ENCODE measurements at places on chromosomes 1 and 21.
A peak's percentile ranks its signal among the peaks of the same experiment; 100 is the strongest.

GRCh38 chr1:29134695-29135028 is 11.0 kb upstream of the TMEM200B start:
- DNase-seq = no peak

DNA sequence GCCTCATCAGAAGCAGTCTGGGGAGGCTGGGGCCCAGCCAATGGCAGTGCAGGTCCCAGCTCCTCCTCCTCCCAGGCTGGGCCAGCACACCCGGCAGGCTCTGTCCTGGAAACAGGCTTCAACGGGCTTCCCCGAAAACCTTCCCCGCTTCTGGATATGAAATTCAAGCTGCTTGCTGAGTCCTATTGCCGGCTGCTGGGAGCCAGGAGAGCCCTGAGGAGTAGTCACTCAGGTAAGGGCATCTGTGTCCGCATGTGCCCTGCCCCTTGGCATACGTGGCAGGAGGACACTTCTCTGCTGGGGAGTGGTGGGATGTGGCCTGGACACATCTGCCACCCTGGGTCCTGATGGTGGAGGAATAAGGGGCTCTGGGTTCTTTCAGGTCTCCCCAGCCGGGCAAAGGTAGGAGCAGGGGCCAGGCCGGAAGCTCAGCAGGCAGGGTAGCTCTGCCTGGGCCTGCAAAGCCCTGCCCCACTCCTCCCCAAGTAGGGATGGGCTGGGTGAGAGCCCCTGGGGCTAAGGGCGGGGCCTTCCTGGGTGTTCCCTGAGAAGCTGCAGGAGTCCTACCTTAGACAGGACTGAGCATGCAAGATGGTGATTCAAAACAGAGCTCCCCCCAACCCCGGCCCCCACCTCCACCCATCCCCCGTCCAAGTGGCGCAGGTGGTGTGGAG is at the start of gene GJB5:
GJB5 (plus strand) TSS at position 84 of the 674 bp plus-strand sequence. CDS start 2,284 bp downstream, outside the sequence.
- DNase-seq = no peak

GRCh38 chr1:59766227-59766855 is 48.4 kb upstream of the HOOK1 start:
- no peak for DNase-seq

GRCh38 chr1:48109390-48110013 is 112.3 kb upstream of the TRABD2B start:
- peak; percentile 10 for DNase-seq

DNA sequence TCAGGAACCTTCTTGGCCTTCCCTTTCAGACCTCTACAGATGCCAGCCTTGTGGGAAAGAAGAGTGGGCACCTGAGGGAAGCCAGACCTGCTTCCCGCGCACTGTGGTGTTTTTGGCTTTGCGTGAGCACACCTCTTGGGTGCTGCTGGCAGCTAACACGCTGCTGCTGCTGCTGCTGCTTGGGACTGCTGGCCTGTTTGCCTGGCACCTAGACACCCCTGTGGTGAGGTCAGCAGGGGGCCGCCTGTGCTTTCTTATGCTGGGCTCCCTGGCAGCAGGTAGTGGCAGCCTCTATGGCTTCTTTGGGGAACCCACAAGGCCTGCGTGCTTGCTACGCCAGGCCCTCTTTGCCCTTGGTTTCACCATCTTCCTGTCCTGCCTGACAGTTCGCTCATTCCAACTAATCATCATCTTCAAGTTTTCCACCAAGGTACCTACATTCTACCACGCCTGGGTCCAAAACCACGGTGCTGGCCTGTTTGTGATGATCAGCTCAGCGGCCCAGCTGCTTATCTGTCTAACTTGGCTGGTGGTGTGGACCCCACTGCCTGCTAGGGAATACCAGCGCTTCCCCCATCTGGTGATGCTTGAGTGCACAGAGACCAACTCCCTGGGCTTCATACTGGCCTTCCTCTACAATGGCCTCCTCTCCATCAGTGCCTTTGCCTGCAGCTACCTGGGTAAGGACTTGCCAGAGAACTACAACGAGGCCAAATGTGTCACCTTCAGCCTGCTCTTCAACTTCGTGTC is 995 bp upstream of the ZBTB48 start:
- no peak for DNase-seq

DNA sequence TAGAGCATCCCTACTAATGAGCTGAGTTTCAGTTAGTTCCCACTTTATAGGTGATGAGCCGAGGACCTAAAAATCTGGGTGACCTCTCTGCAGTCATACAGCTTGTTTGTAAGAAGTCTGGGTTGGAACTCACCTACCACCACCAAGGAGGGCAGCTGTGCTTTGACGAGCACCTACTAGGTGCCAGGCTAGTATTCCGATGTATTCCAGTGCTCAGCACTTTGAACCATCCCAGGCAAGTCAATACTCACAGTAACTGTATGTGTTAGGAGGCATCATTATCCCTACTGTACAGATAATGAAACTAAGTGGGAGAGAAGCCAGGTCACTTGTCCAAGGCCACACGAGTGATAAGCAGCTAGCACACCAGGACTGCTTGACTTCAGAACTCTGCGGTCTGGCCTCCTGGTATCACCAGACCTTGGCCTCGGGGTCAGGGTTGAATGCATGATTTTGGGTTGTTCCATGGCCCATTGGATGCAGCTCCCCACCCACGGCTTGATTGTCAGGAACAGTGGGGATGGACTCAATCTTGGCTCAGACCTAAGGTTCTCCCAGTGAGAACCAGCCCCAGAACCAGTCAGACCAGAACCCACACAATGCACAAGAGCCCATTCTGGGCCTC is 20.7 kb downstream of the ECE1 start:
- DNase-seq = no peak

- no peak for DNase-seq
Measured at GRCh38 chr1:90505806-90506205, 211.3 kb downstream of the BARHL2 start.

- DNase-seq = no peak
Measured at GRCh38 chr1:79726321-79726720, 719.8 kb upstream of the ADGRL4 start.

DNA sequence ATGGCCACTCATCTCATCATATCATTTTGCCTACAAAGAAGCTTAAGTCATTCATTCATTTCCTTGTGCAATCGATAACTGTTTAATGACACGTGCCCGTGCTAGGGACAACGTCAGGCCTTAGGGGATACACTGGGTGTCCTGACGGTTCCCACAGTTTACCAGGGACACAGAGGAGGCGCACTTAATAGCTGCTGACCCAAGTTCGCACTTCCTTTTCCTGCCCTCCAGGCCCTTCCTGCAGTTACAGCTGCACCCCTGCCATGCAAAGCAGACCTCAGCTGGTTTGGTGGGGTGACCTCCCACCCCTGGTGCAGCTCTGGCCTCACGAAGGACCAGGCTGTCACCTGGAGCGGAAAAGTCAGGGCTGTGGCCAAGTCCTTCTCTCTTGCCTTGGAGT is 4.2 kb downstream of the SPATA21 start:
- DNase-seq = no peak

DNA sequence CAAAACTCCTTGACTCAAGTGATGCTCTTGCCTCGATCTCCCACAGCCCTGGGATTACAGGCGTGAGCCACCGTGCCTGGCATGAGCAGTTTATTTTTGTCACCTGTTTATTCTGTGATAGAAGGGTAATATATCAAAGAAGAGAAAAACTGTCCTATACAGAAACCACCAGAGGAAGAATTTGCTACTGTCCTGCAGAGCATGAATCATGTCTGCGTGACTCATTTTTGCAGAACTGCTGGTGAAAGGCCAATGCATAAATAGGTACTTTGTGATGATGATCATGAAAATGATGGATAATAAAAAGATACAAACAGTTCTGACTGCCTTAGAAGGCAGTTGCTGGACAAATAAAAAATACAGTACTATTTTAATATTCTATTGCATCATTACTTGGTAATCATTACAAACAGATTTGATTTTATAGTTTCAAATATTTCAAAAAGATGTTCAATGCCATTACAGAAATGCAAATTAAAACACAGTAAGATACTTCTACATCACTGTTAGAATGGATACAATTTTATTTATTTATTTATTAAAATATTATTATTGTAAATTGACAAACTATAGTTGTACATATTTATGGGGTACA is 26.5 kb downstream of the RIPPLY3 start:
- DNase-seq = no peak

DNA sequence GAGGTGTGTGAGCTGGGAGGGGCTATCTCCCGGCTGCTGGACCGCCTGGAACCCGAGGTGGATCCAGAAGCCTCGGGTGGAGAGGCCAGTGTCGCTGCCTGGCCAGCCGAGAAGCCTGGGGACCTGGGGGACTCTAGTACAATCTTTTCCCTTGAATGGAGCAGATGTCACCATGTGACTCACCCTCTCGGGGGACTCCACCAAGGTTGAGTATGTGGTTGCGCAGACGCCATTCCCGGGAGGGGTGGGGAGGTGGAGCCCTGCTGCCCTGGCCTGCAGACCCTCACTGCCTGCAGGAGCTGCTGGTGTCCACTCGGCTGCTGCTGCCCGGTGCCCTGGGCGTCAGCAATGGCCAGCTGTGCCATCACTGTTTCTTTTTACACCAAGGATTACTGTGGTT is 40.3 kb downstream of the TP73 start:
- peak; percentile 67 for DNase-seq

DNA sequence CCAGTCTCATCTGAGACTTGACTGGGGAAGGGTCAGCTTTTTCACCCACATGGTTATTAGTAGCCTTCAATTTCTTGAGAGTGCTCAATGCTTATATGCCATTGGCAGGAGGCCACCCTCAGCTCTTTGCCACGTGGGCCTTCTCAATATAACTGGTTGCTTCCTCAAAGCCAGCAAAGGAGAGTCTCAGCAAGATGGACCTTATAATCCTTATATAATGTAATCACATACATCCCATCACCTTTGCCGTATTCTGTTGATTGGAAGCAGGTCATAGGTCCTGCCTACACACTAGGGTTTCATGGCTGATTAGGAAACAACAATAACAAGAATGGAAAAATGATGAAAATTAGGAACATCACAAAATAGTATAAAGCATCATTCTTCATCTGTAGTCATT is 22.9 kb downstream of the TSEN15 start:
- DNase-seq = no peak

DNA sequence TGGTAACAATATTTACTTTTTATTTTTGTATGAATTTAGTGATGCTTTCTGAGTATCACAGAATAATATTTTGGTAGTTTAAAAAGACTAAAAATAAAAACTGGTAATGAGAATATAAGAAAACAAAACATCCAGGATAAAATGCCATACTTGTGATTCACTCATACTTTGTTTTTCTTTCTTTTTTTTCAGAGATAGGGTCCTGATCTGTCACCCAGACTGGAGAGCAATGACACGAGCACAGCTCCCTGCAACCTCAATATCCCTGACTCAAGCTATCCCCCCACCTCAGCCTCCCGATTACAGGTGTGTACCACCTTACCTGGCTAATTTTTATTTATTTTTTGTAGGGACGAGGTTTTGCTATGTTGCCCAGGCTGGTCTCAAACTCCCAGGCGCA is 64.2 kb upstream of the ADAM30 start:
- no peak for DNase-seq

DNA sequence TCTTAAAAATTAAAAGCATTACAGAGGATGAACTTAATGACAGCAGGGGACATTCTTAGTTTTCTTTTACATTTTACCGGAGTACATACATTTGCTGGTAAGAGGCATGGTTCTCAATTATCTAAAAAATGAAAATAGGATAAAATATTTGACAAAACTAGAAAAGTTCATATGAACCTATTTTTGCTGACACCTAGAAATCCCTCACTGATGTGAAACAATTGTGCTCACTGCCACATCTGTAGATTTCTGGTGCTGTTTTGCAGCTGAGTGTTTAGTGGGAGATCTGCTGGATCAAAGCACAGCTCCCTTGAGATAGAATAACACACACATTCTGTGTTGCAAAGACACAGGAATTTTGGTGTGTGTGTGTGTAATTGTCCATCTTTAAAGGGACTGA is 392.9 kb upstream of the B3GALT2 start:
- DNase-seq = no peak

GRCh38 chr1:64845831-64846425 is 101.1 kb downstream of the RAVER2 start:
- DNase-seq = no peak

GRCh38 chr1:53860967-53861411 is 22.9 kb upstream of the NDC1 start:
- DNase-seq = peak; percentile 32

GRCh38 chr1:150484431-150484830 is 2.8 kb upstream of the TARS2 start:
- DNase-seq = no peak

GRCh38 chr21:37688952-37689659 is 227.2 kb downstream of the KCNJ6 start:
- DNase-seq = no peak

GRCh38 chr1:53203466-53203865 is 6.8 kb downstream of the CPT2 start:
- DNase-seq = no peak

DNA sequence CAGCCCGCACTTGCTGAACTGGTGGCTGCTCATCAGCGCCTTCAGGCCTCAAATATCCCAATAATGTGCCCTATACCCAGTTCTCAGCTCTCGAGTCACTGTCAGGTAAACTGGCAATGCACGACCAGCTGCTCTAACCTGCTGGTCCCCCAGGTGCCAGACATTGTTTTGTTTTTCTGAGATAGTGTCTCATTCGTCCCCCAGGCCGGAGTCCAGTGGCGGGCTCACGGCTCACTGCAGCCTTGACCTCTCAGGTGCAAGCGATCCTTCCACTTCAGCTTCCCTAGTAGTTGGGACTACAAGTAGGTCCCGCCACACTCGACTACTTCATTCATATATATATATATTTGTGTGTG is 1.0 kb upstream of the NADK start:
- DNase-seq = no peak

DNA sequence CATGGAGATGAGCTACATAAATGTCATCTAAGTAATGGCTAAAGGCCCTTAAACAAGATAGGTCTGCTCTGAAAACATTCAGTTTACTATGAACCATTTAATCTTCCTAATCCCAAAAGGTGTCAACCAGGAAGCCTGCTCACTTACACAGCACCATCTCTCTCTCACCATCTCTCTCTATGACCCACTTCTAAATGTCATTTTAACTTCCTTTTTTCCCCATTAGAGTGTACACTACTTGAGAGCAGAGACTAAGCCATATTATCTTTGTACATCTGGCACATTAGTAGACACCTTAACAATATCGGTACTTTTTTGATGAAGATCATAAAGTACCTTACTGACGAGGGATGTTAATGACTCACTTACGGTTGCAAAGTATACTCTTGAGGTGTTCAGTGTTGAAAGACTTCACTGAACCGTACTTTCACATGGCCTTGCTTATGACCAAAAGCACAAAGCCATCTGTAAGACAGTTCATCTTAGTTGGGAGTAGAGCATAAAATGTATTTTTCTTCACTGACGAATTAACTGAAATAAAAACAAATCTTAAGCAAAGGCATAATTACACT is 25.4 kb downstream of the FBXO42 start:
- no peak for DNase-seq

DNA sequence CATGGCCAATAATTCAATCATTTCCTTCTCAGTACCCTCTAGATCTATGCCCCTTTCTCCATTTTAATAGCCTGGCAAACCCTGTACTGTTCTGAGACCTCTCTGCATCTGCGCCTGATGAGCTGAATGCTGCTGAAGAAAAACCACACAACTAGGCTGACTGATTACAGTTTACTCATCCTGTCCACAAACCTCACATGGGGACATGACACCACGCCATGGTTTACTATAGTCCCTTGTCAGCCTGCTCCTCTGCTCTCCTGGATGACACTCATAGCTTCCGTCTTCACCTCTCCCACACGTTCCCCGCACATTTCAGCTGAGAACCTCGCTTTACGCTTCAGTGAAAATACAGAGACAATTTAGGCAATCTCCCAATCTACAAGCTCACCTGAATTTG is 59.7 kb downstream of the DESI2 start:
- DNase-seq = no peak

- no peak for DNase-seq
Measured at GRCh38 chr1:56868761-56869160, 14.2 kb downstream of the C8A start.

GRCh38 chr1:47906527-47907176 is 90.5 kb downstream of the TRABD2B start:
- DNase-seq = no peak
